Daoy (cell line): ENCODE measurements at places on chromosomes 7 and 10. TPM values are rescaled to one million over a fixed set of nuclear protein-coding genes. Genes with fewer than 3 reads are reported as not detected.
A peak's percentile ranks its signal among the peaks of the same experiment; 100 is the strongest.

GRCh38 chr10:35487336-35488034 lies 117.7 kb upstream of the GJD4 start:
- no peak for DNase-seq

GRCh38 chr10:113099431-113100183 lies 149.6 kb downstream of the TCF7L2 start:
- peak; percentile 43 for DNase-seq

DNA sequence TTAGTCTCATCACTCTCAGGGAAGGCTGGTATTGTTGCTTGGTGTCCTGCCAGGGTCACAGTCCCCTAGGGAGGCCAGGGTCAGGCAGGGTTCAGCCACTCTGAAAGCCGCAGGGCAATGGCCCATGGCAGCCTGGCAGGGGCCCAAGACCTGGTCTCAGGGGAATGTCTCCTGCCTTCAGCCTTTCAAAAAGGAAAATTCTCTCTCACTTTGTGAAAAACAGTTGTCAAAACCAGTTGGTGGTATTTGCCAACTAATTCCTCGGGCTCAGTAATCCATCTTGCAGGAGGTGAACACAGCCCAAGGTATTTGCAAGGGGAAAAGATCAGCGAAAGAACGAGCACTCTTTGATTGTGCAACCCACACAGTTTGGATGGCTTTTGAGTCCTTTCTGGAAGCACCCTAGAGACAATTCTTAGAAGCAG lies 101.5 kb downstream of the JCAD start:
- DNase-seq, result peak; percentile 25

GRCh38 chr7:53151496-53151895 lies 116.1 kb downstream of the POM121L12 start:
- no peak for DNase-seq

DNA sequence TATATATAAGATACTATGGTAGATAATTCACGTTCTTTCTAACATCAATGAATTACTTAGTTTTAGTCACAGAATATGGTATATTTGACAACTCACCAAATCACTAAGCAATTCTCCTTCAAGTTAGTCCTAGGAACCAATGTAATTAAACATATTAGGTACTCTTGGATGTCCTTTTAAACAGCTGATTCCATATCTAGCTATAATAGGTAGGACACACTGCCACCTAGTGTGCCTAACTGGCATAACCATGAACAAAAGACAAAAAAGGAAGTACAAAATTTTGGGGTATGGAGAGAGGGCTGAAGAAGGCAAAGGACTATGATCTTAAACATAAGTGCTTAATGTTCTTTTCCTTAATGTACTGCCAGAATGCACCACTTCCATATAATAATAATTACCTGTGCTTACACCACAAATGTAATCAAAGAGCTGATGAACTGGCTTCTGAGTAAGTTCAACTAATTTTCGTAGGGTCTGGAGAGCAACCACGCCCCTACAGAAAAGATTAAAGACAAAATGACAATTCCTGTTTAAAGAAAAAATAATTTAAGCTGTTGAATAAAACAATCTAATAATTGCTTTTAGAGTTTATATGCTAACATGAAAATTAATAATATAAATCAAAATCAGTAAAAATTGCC lies 28.7 kb downstream of the PNPLA8 start:
- DNase-seq, result peak; percentile 67

DNA sequence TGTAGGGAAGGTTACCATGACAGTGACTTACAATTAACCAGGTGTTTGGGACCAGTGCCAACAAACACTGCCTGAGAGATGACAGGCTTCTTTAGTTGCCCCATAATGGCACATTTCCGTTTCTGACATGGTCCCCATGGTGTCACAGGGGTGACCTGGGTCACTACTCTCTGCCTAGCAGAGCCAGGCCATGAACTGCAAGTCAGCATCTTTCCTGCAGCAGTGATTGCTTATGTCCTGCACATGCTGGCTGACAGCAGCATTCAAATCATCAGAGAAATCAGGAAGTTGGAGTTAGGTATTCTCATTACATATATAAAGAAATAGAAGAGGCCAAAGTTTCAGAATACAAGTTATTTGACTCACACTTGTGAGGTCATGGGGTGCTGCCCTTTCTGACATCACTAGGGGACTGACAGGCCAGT lies 47.1 kb upstream of the ZNRF2 start:
- no peak for DNase-seq

- no peak for DNase-seq
Observed at GRCh38 chr10:101619983-101620382, 31.9 kb downstream of the DPCD start.

- DNase-seq, result no peak
Observed at GRCh38 chr7:158588085-158588877, 658 bp upstream of the PTPRN2 start.

- no peak for DNase-seq
Observed at GRCh38 chr7:130090745-130091532, 20.6 kb downstream of the KLHDC10 start.

DNA sequence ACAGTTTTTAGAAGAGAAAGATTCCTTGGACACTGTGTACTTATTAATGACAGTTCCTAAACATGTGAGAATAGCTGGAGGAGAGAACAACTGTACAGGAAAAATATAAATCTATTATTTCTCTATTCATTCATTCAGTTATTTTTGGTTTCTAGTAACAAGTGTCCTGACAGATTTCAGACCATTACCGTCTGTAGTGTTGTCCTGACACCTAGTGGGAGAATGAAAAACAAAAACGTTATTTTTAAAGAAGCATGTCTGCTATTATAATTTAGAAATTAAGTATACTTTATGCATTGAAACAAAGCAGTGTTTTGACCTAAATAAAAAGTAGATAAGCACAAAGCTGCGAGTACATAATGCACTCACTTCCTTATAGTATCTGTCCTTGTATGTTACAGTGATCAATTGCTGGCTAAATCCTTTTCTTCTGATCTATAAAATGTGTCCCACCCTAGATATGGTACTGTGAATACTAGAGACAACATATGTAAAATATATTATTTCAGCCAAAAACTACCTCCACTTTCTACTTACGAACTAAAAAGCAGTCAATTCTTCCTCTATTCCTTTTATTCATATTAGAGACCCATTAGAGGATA lies 575.6 kb downstream of the ARL4A start:
- DNase-seq, result peak; percentile 20

GRCh38 chr10:90407131-90407530 lies 450.7 kb downstream of the HTR7 start:
- peak; percentile 34 for DNase-seq

- no peak for DNase-seq
Observed at GRCh38 chr10:69913606-69914382, 112.1 kb downstream of the COL13A1 start.

DNA sequence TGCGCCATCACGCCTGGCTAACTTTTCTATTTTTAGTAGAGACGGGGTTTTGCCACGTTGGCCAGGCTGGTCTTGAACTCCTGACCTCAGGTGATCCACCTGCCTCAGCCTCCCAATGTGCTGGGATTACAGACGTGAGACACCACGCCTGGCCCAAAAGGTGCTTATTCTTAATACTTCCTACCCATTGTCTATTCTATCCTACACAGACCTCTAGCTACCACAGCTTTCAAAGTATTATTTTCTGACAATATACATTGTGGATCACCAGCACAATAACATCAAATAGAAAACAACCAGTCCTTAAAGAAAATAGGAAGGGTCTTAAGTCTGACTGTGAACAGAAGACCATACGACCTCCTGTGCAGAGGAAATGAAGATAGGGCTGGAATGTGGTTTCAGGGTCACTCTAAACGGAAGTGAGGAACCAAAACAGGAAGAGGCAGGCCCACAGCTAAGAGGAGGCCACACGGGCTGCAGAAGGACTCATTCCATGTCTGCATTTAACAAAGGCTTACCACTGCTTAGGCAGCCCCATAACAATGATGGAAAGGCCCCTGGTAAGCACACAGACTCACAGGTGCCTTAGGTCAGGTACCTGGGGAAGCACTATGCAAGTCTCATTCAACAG lies 115.2 kb downstream of the ZFAND4 start:
- peak; percentile 15 for DNase-seq

GRCh38 chr10:44173608-44173894 lies 211.3 kb downstream of the CXCL12 start:
- peak; percentile 24 for DNase-seq

GRCh38 chr7:157228864-157229422 lies 90.2 kb downstream of the UBE3C start:
- peak; percentile 38 for DNase-seq

GRCh38 chr7:14834456-14834855 lies 68.1 kb downstream of the DGKB start:
- peak; percentile 23 for DNase-seq

DNA sequence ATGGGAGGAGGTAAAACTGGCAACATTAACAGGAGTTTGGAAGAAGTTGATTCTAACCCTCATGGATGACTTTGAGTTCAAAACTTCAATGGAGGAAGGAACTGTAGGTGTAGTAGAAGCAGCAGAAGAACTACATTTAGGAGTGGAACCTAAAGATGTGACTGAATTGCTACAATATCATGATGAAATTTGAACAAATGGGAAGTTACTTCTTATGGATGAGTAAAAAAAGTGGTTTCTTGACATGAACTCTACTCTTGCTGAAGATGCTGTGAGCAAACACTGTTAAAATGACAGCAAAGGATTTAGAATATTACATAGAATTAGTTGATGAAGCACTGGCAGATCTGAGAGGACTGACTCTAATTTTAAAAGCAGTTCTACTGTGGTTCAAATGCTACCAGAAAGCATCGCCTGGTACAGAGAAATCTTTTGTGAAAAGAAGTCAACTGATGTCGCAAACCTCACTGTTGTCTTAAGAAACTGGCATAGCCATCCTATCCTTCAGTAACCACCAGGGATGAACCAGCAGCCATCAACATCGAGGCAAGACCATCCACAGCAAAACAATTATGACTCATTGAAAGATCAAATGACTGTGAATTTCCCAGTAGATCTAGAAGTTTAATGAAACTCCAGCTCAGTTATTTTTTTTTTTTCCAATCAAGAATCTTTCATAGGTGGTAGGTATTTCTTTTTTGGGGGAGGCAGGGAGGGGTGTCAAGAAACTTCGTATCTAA lies 20.8 kb downstream of the BRAF start:
- DNase-seq, result peak; percentile 11

CHST15 gene
- 9.5 and 11.8 TPM in 2 replicates for total RNA-seq

NFKB2 gene
- 44.0 and 47.3 TPM in 2 replicates for total RNA-seq

KNDC1 gene
- not detected in 2 replicates for total RNA-seq

PIK3AP1 gene
- total RNA-seq, result 2.1 and 2.7 TPM in 2 replicates

PPP1R9A gene
- total RNA-seq, result 2.6 and 8.6 TPM in 2 replicates

PNLIPRP1 gene
- total RNA-seq, result not detected in 2 replicates

ITPRID1 gene
- total RNA-seq, result not detected in 2 replicates

LLCFC1 gene
- not detected in 2 replicates for total RNA-seq

CARD11 gene
- total RNA-seq, result 4.5 and 4.7 TPM in 2 replicates

CDHR1 gene
- total RNA-seq, result not detected in 2 replicates
